ENCODE measurements at places on chromosomes 12 and 14.

GRCh38 chr12:6187948-6188793 lies 12.0 kb upstream of the CD9 start:
- DNase-seq, result no peak

DNA sequence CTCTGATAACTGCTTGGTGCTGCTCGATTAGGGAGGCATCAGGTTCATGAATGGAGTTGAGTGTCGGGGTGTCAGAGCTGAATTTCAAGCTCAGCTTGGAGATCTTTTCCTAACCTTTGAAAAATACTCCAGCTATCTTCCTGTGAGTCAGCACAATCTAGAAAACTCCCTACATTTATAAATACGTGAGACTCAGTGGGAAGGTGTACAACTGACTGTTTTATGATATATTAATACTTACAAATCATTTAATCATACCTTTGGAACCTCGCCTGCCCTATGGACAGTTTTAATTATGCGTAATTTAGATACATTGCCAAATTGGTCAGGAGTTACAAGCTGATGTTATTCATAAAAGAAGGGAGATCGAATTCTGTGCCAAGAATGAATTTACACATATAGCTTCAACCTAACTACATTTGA lies 961 bp downstream of the CMAS start:
- no peak for DNase-seq

GRCh38 chr14:24915403-24915921 lies 134.5 kb downstream of the STXBP6 start:
- no peak for DNase-seq

GRCh38 chr14:64303471-64303917 lies 9.3 kb upstream of the ESR2 start:
- no peak for DNase-seq

- no peak for DNase-seq
Measured at GRCh38 chr14:49946320-49947141, 53.6 kb downstream of the ARF6 start.

DNA sequence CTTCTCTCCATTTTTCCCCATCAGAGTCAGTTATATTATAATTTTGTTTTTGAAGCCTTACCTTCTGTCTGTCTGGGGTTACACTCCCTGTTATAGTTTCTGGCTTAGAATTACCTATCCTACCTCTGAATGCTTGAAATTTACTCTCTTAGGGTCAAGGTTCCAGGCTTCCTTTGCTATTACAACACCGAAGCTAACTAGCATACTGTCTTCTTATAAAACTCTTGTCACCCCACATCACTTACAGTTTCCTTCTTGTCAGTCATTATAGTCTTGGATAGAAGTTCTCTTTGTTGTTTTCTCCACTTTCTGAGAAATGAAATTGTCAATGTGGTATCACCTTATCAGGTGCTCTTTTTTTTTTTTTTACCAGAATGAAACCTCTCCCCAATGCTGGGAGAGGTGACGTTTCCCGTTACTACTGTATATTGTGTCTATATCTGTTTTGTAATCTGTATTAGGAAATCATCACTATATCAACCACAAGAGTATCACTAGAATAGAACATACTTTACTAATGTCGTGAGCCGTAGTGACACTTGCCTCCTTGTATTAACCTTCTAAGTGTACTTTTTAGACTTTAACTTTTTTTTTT lies 69.2 kb upstream of the PSMA6 start:
- no peak for DNase-seq

- DNase-seq, result no peak
Measured at GRCh38 chr14:101019990-101020710, 116.6 kb upstream of the RTL1 start.

DNA sequence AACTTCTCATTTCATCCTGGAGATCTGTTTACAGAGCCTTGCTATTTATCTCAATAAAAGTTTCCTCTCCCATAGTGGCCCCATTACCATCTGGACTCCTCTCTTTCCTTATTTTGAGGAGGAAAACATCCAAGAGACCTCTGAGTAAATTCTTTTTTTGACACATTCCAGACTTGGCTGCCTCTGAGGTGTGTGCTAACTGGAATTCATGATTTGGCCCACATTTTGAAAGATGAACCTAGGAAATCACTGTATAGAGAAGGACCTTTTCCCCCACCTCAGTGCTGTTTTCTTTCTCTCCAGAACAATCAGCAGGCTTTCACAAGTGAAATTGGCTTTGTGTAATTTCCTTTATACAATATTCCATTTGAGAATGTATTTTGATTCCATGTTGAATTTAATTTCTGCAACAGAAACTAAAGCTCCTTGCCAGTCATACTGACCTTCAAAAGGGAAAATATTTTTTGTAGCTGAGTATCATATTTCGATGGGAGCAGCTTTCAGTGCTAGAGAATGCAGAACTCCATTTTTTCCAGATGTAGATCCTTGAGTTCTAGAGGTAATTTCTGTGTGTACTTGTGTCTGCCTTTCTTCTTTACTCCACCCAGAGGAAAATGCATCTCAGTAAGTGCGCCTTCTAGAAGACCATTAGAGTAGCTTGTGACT lies 244.9 kb upstream of the RGS6 start:
- no peak for DNase-seq
